Esophagus muscularis mucosa (tissue), 4 donors: ENCODE measurements at places on chromosomes 12 and 14. TPM values are rescaled to one million over a fixed set of nuclear protein-coding genes. Genes with fewer than 3 reads are reported as not detected.
A peak's percentile ranks its signal among the peaks of the same experiment; 100 is the strongest.

DNA sequence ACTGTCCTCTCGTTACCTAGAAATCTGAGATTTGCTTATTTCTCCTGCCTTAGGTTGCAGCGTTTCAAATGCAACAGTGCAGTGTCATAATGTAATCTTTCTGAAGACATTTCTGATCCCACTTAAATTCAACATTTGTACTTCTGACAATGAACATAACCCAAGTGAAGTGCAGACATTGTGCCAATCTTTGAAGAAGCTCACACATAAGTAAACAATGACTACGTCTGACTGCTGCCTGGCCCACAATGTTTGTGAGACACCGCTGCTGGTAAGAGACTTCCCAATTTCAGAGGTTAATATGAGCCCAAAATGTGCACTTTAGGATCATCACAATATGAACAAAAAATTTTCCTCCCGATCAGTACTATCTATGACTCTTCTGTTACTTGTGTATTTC, 84.6 kb upstream of the BCL2L14 start:
- H3K27me3 ChIP-seq, result no peaks in the 10 kb centered on the region
- no peaks in the 10 kb centered on the region for H3K36me3 ChIP-seq
- no peaks in the 10 kb centered on the region for H3K4me1 ChIP-seq
- no peak overlapping the region for H3K4me3 ChIP-seq
- no peak overlapping the region for H3K27ac ChIP-seq
- no peak for DNase-seq

DNA sequence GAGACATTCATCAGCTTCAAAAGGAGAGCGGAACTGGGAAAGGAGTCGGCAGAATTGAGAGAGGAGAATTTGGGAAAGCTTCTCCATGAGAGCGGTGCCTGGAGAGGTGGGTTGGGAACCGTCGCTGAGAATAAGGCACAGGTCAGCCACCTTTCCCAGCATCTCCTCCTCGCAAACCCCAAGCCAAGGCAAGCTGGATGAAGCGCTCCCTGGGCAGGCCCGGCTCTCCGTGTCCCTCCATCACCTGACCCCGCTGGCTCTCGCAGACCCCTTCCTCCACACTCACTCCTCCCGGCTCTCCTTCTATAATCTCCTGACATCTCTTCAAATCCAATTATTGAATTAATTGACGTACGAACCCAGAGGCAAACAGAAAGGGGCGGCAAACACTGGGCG, 18.9 kb upstream of the ATP5MC2 start:
- H3K27ac ChIP-seq, result no peak overlapping the region
- peak overlapping the region; percentile 42 for H3K4me3 ChIP-seq
- H3K36me3 ChIP-seq, result no peaks in the 10 kb centered on the region
- H3K4me1 ChIP-seq, result peaks cover 27% of the 10 kb centered on the region
- no peak for DNase-seq
- H3K27me3 ChIP-seq, result peaks cover 77% of the 10 kb centered on the region

DNA sequence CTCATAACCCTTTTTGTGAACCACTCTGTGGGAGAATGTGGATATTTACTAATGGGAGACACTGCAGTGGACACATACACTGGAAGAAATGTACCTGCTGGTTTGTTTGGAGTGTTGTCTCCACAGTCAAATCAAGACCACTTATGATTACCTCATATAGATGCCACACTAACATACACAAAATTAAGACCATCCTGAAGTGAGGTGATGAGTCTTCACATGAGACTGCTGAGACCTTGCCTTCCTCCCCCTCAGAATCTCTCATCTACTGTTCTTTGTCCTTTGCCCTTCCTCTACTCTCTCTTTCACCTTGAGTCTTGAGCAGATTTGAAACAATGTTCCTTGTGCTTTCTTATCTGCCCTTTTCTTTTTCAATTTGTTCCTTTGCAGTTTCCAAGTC, 4.3 kb downstream of the KRT6A start:
- H3K27ac ChIP-seq, result no peak overlapping the region
- no peaks in the 10 kb centered on the region for H3K36me3 ChIP-seq
- H3K4me3 ChIP-seq, result no peak overlapping the region
- H3K27me3 ChIP-seq, result no peaks in the 10 kb centered on the region
- H3K4me1 ChIP-seq, result no peaks in the 10 kb centered on the region

- no peak for DNase-seq
- H3K36me3 ChIP-seq, result no peaks in the 10 kb centered on the region
- no peaks in the 10 kb centered on the region for H3K4me1 ChIP-seq
- H3K27ac ChIP-seq, result no peak overlapping the region
- no peak overlapping the region for H3K4me3 ChIP-seq
Measured at GRCh38 chr12:28068467-28068866, 95.9 kb upstream of the PTHLH start.

GRCh38 chr12:77108707-77109106, 43.3 kb upstream of the E2F7 start:
- H3K36me3 ChIP-seq, result no peaks in the 10 kb centered on the region
- no peaks in the 10 kb centered on the region for H3K27me3 ChIP-seq
- H3K4me3 ChIP-seq, result no peak overlapping the region
- no peak for DNase-seq
- H3K27ac ChIP-seq, result no peak overlapping the region

DNA sequence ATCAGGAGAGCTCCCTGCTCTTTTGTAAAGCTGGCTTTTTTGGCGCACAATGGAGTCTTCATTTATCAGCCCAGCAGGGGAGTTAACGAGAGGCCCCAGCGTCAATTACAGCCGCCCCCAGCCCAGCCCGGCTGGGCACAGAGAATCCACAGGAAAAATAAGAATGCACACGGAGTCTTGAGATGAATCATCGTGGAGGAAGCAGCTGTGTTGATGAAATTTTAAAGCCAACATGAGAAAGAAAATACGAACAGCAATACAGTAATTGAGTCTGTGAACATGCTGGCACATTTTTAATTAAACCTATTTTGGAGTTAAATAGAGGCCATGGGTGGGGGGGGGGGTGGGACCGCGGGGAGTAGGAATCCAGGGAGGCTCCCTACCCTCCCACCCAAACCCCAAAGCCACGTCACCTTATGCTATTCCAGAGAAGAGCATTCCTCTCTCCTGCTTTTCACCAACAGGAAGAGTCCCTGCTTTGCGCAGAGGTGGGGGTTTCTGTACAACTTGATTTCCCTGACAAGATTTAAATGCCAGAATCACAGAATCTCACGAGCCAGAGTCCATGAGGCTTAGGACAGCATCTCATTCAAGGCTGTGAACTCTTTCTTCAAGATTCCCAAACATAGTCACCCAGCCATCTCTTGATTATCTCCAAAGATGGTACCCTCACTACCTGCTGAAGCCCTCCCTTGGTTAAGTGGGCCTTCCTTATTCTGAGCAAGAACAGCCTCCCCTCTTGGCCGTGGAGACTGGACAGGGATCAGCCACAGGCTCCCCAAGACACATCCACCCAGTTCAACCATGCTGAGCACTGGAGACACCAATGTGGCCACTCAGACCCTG, 50.3 kb downstream of the CCNK start:
- DNase-seq, result no peak
- H3K4me3 ChIP-seq, result no peak overlapping the region
- H3K27me3 ChIP-seq, result no peaks in the 10 kb centered on the region
- peaks cover 75% of the 10 kb centered on the region for H3K4me1 ChIP-seq
- no peaks in the 10 kb centered on the region for H3K36me3 ChIP-seq

DNA sequence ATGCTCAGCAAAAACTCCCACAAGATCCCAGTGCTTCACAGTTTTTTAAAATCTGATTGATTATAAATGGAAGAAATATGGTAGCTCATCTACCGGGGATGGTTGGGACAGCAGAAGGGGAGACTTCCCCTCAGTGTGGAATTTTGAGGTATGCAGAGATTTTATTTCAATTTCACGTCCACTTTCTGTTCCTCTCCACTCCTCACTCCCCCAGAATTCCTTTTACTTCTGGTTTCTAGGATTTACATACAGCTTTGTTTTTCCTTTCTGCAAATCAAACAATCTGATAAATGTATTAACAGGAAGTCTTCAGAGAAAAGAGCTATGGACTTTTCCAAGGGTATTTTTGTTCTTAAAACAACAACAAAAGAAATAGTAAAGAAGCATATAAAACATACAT, 181.5 kb upstream of the ARHGAP5 start:
- peaks cover 8% of the 10 kb centered on the region for H3K4me1 ChIP-seq
- H3K4me3 ChIP-seq, result no peak overlapping the region
- H3K36me3 ChIP-seq, result no peaks in the 10 kb centered on the region

DNA sequence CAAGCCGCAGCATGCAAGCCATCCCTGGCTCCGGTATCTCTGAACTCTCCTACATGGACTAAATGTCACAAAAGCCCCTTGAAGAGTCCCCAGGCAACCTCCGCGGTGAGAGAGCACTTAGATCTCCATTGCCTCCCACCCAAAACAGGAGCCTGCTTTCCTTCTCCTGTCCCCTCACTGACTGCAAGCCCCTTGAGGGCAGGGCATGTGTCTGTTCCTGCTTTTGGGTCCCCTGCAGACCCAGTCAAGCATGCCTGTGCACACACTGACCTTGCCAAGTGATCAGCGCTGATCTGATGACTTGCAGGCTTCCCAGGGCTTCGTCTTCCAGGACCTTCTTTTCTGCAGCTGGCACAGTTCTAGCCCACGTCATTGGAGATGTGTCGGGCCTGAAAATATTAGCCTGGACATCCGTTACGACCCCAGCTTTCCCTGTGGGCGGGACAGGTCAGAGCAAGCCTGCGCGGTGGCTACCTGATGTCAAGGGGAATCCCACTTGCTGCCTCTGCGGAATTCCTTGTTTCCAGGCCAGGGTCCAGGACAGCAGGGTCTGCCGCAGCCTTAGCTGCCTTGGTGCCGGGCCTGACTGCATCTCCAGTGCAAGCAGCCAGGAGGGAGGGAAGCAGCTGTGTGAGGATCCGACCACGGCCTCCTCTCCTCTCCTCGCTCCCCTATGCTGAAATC, 92.5 kb downstream of the FBXL14 start:
- no peak overlapping the region for H3K4me3 ChIP-seq
- H3K27me3 ChIP-seq, result no peaks in the 10 kb centered on the region
- H3K4me1 ChIP-seq, result peaks cover 29% of the 10 kb centered on the region
- H3K36me3 ChIP-seq, result no peaks in the 10 kb centered on the region
- no peak overlapping the region for H3K27ac ChIP-seq
- no peak for DNase-seq

- DNase-seq, result no peak
- H3K27me3 ChIP-seq, result no peaks in the 10 kb centered on the region
- no peak overlapping the region for H3K27ac ChIP-seq
- H3K36me3 ChIP-seq, result peaks cover 74% of the 10 kb centered on the region
- H3K4me3 ChIP-seq, result no peak overlapping the region
Measured at GRCh38 chr14:61774861-61775260, 12.6 kb downstream of the SNAPC1 start.

GRCh38 chr14:69988979-69989378, 109.8 kb downstream of the SMOC1 start:
- no peaks in the 10 kb centered on the region for H3K36me3 ChIP-seq
- no peak for DNase-seq
- no peak overlapping the region for H3K27ac ChIP-seq
- no peak overlapping the region for H3K4me3 ChIP-seq
- H3K4me1 ChIP-seq, result peaks cover 6% of the 10 kb centered on the region

Gene OR6C2
- total RNA-seq, result not detected

GRCh38 chr12:131421509-131422186, 289.2 kb upstream of the SFSWAP start:
- no peak overlapping the region for H3K27ac ChIP-seq
- H3K4me1 ChIP-seq, result no peaks in the 10 kb centered on the region
- no peak overlapping the region for H3K4me3 ChIP-seq
- H3K27me3 ChIP-seq, result no peaks in the 10 kb centered on the region
- no peaks in the 10 kb centered on the region for H3K36me3 ChIP-seq
- DNase-seq, result no peak

DNA sequence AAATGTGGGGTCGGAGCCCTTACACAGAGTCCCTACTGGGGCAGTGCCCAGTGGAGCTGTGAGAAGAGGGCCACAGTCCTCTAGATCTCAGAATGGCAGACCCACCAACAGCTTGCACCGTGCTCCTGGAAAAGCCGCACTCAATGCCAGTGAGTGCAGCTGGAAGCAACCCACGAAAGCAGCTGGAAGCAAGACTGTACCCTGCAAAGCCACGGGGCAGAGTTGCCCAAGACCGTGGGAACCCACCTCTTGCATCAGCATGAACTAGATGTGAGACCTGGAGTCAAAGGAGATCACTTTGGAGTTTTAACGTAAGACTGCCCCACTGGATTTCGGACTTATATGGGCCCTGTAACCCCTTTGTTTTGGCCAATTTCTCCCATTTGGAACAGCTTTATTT, 12.3 kb downstream of the GTF2A1 start:
- peaks cover 19% of the 10 kb centered on the region for H3K4me1 ChIP-seq
- no peak overlapping the region for H3K4me3 ChIP-seq
- no peak for DNase-seq
- H3K27ac ChIP-seq, result no peak overlapping the region
- peaks cover 38% of the 10 kb centered on the region for H3K36me3 ChIP-seq
- no peaks in the 10 kb centered on the region for H3K27me3 ChIP-seq

DNA sequence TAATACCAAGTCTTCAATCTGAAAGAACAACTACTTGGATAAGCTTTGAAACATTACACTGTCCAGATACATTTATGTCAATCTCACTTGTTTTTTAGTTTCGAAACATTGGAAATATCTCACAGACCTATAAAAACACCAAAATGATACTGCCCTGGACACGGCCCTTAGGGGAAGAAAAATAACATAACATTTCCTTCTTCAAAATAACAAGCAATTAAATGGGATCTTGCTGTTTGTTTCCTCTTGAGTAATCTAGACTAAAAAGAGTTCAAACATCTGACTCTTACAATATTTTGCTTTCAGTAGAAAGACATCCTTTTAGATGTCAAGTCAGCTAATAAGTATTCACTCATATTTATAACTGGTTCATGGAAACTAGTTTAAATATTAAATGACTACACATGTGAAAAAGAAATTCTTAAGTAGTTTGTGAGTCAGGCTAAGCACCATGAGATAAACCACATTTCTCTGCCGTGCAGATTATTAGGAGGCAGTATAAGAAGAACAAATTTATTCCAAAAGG, 87.5 kb downstream of the EPS8 start:
- H3K27ac ChIP-seq, result peak overlapping the region; percentile 63
- no peaks in the 10 kb centered on the region for H3K36me3 ChIP-seq
- no peaks in the 10 kb centered on the region for H3K27me3 ChIP-seq
- DNase-seq, result no peak
- peaks cover 61% of the 10 kb centered on the region for H3K4me1 ChIP-seq
- no peak overlapping the region for H3K4me3 ChIP-seq

Gene ATXN2
- 50.2 TPM for total RNA-seq

- H3K36me3 ChIP-seq, result peaks cover 33% of the 10 kb centered on the region
- no peak overlapping the region for H3K4me3 ChIP-seq
- DNase-seq, result no peak
Measured at GRCh38 chr14:50786751-50787464, 44.1 kb downstream of the NIN start.

GRCh38 chr14:104329793-104330192, 191.4 kb downstream of the KIF26A start:
- no peaks in the 10 kb centered on the region for H3K4me1 ChIP-seq
- no peak overlapping the region for H3K27ac ChIP-seq
- no peaks in the 10 kb centered on the region for H3K27me3 ChIP-seq
- H3K4me3 ChIP-seq, result no peak overlapping the region
- no peaks in the 10 kb centered on the region for H3K36me3 ChIP-seq
